ENCODE measurements at places on chromosomes 13 and 19. TPM values are rescaled to one million over a fixed set of nuclear protein-coding genes. Genes with fewer than 3 reads are reported as not detected.

DNA sequence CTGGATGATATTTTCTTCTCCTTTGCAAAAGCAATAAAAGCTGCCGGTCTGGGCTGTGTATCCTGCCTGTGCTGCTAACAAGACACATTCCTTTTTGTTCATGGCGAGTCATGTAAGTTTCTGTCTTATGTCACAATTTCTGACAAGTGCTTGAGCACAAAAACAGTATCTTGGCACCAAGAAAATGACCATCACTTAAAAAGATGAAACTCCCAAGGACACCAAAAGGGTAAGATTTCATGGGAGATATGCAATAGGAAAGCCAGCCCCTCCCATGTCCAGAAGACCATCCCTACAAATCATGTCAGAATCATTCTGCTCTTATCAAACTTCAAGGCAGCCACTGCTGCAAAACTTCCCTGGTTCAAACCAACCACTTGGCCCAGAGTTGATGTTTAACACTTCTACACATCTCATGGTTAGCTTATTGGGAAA is 375.4 kb upstream of the ZNF507 start:
- no peak overlapping the region for H3K4me3 ChIP-seq
- no peaks in the 10 kb centered on the region for H3K36me3 ChIP-seq
- no peaks in the 10 kb centered on the region for H3K27me3 ChIP-seq
- H3K4me1 ChIP-seq: no peaks in the 10 kb centered on the region

DNA sequence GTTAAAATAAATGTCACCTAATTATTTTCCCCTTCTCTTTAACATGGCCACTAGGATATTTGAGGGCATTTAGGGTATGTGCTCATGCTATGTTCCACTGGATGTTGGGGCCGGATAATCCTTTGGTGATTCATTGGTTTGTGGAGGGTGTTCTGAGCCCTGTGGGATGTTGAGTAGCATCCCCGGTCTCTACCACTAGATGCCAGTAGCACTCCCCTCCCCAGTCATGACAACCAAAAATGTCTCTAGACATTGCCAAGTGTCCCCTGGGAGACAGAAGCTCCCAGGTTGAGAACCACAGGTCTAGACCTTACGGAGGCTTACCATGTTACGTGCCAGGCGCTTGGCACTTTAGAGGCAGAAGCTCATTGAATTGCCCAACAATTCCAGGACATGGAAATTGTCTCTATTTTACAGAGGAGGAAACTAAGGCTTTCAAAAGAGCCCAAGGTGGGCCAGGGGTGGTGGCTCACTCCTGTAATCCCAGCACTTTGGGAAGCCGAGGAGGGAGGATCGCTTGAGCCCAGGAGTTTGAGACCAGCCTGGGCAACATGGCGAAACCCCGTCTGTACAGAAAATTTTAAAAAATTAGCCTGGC is 14.1 kb downstream of the SHANK1 start:
- peak; percentile 61 for DNase-seq
- H3K27me3 ChIP-seq: peaks cover 2% of the 10 kb centered on the region
- H3K36me3 ChIP-seq: no peaks in the 10 kb centered on the region
- H3K27ac ChIP-seq: no peak overlapping the region

GRCh38 chr19:2055931-2056836 is 5.1 kb upstream of the MKNK2 start:
- no peaks in the 10 kb centered on the region for H3K27me3 ChIP-seq
- peaks cover 24% of the 10 kb centered on the region for H3K4me1 ChIP-seq
- no peak for DNase-seq
- H3K27ac ChIP-seq: no peak overlapping the region
- no peak overlapping the region for H3K4me3 ChIP-seq

GRCh38 chr13:109922518-109922917 is 136.1 kb upstream of the IRS2 start:
- H3K27ac ChIP-seq: no peak overlapping the region
- no peak overlapping the region for H3K4me3 ChIP-seq
- H3K4me1 ChIP-seq: no peaks in the 10 kb centered on the region
- H3K27me3 ChIP-seq: no peaks in the 10 kb centered on the region
- DNase-seq: no peak
- H3K36me3 ChIP-seq: no peaks in the 10 kb centered on the region

The ACP7 gene
- total RNA-seq: 0.45 TPM

The ZNF699 gene
- total RNA-seq: 0.77 TPM

The COL4A1 gene
- 4.5 TPM for total RNA-seq

The LILRA1 gene
- not detected for total RNA-seq
